H1 (cell line): ENCODE measurements at places on chromosomes 13 and 19. TPM values are rescaled to one million over a fixed set of nuclear protein-coding genes. Genes with fewer than 3 reads are reported as not detected.

Gene C19orf38
- total RNA-seq, result 0.27 TPM in 1 of 2 replicates, not detected in the other

DNA sequence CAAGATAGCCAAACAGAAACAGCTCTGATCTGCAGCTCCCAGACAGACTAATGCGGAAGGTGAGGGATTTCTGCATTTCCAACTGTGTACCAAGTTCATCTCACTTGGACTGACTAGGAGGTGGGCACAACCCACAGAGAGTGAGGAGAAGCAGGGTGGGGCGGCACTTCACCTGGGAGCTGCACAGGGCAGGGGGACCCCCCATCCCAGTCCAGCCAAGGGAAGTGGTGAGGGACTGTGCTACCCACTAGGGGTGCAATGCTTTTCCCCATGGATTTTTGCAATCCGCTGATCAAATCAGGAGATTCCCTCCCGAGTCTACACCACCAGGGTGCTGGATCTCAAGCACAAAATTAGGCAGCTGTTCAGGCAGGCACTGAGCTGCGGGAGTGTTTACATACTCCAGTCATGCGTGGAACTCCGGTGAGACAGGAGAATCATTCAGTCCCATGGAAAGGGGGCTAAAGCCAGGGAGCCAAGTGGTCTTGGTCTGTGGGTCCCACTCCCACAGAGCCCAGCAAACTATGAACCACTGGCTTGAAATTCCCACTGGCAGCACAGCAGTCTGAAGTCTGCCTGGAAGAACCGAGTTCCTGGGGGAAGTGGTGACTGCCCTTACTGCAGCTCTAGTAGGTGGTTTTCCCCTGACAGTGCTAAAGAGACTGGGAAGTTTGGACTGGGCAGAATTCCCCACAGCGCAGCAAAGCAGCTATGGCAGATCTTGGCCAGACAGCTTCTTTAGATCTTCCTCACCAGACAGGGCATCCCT, 85.1 kb upstream of the UFM1 start:
- no peaks in the 10 kb centered on the region for H3K4me1 ChIP-seq
- no peak overlapping the region for H3K4me3 ChIP-seq
- no peak overlapping the region for H3K27ac ChIP-seq
- no peak for DNase-seq
- no peaks in the 10 kb centered on the region for H3K36me3 ChIP-seq

Gene GJB6
- total RNA-seq, result not detected in 2 replicates

Gene CELF5
- 9.8 and 9.9 TPM in 2 replicates for total RNA-seq

DNA sequence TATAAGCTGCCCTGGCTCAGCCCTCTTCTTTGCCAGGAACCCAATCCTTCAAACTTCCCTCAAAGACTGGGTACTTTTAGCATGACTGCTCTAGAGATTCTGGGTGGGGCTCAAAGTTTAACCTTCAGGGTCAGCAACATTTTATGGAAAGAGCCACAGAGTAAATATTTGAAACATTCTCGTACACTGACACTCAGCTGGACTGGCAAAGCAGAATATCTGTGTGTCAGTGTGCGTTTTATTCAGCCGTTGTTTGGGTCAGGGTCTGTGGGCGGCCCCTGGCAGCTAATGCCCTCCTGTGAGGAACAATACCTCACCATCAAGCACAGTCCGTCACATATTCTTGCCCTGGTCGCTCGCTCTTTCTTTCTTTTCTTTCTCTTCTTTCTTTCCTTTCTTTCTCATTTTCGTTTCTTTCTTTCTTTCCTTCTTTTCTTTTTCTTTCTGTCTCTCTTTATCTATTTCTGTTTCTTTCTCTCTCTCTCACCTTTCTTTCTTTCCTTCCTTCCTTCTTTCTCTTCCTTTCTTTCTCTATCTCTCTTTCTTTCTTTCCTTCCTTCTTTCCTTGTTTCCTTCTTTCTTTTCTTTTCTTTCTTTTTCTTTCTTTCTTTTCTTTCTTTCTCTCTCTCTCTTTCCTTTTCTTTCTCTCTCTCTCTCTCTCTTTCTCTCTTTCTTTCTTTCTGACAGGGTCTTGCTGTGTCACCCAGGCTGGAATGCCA, 10.7 kb downstream of the DPRX start:
- no peak overlapping the region for H3K4me3 ChIP-seq
- peaks cover 6% of the 10 kb centered on the region for H3K4me1 ChIP-seq
- DNase-seq, result no peak
- H3K27ac ChIP-seq, result no peak overlapping the region

DNA sequence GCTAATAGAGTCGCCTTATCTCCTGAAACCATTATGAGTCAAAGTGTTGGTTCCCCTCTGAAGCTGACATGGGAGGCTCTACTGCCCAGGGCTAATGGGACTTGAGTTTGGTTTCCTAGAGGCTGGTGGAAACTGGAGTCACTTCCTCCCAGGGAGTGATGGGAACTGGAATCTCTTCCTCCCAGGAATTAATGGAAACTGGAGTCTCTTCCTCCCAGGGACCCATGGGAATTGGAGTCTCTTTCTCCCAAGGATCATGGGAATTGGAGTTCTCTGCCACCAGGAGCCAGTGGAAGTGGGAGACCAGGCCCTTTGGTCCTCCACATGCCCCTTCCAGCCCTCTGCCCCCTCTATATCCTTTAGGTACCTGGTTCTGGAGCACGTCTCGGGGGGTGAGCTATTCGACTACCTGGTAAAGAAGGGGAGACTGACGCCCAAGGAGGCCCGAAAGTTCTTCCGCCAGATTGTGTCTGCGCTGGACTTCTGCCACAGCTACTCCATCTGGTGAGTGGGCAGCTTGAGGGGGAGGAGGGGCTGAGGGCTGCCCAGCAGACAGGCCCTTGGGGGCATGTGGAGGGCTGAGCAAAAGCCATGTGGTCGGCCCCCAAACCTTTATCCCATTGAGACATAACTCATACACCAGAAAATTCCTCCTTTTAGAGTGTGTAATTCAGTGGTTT, 5.5 kb downstream of the BRSK1 start:
- H3K27ac ChIP-seq, result no peak overlapping the region
- H3K4me1 ChIP-seq, result no peaks in the 10 kb centered on the region
- no peak for DNase-seq
- no peak overlapping the region for H3K4me3 ChIP-seq
- no peaks in the 10 kb centered on the region for H3K27me3 ChIP-seq
- H3K36me3 ChIP-seq, result peaks cover 6% of the 10 kb centered on the region; the same call in 1 of the 2 replicates

DNA sequence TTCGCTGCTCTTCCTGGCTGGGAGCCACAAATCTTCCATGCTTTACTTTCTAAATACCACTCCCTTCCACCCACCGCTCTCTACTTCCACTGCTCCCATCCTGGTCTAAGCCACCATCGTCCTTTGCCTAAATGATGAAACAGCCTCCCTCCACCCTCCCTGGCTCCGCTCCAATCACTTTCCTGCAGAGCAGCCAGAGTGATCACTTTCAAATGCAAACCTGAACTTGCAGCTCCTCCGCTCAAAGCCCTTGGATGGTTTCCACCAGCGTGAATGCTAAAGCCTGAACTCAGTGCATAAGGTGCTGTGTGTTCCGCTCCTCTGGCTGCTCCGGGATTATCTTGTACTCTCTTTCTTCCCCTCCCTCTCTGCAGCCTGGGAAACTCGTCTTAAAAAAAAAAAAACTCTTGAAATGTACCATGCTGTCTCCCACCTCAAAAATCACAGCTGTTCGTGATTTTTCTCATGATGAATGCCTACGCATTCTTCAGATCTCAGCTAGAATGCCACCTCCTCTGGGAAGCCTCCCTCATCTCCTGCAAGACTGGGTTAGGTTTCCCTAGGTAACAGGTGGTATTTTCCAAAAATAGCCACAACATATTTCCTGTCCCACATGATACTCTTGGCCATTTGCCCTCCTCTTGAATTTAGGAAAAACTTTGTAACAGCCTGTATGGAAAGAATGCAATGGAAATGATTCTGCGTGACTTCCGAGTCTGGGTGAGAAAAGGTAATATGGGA, 3.7 kb upstream of the SIN3B start:
- no peaks in the 10 kb centered on the region for H3K27me3 ChIP-seq
- H3K4me3 ChIP-seq, result peak overlapping the region; percentile 24; the same call in 1 of the 2 replicates
- H3K4me1 ChIP-seq, result peaks cover 17% of the 10 kb centered on the region
- H3K27ac ChIP-seq, result peak overlapping the region; percentile 25; the same call in 1 of the 2 replicates
